ENCODE measurements at places on chromosomes 4 and X. TPM values are rescaled to one million over a fixed set of nuclear protein-coding genes. Genes with fewer than 3 reads are reported as not detected.

DNA sequence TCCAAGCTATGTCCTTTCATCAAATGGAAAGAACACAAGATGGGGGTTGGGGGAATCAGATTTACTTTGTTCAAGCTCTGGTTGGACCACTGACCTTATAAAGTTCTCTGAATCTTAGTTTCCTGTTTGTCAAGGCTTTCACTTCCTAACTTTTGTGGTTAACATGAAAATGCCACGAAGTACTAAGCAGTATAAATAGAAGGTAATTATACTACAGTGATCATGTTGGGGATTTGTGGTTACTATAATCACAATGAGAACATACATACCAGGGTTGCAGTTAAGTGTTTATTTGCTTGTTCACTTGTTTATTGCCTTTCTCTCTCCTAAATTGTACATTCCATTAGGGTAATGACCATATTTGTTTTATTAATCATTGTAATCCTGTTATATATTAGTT lies 53.2 kb downstream of the SPRY1 start:
- no peak overlapping the region for H3K27ac ChIP-seq
- no peaks in the 10 kb centered on the region for H3K36me3 ChIP-seq
- H3K4me3 ChIP-seq: no peak overlapping the region
- no peaks in the 10 kb centered on the region for H3K27me3 ChIP-seq
- peaks cover 18% of the 10 kb centered on the region for H3K4me1 ChIP-seq

DNA sequence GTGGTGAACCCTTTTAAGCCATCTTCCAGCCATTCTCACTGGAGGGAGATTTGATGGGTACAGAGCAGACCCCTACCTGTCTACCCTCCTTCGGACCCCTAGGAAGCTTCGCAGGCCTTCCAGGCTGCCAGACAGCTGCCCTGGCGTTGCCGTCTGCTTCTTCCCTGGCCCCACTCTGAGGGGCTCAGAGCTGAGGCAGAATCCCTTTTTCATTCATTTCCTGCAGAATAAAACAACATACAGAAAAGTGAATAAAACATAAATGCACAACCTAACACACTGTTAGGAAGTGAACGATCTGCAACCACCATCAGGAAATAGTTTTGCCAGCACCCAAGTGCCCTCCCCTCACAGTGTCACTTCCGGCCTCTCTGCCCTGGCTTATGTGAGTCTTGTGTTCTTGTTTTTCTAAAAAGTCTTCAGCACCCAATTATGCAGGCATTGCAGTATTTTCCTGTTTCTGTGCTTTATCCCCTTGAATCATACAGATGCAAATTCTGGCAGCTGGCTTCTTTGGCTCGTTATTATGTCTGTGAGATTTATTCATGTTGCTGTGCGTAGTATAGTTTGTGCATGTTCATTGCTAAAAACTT lies 5.6 kb upstream of the ADD1 start:
- no peaks in the 10 kb centered on the region for H3K27me3 ChIP-seq
- peaks cover 10% of the 10 kb centered on the region for H3K36me3 ChIP-seq
- no peak overlapping the region for H3K4me3 ChIP-seq
- H3K4me1 ChIP-seq: peaks cover 20% of the 10 kb centered on the region
- H3K27ac ChIP-seq: peak overlapping the region; percentile 73
- DNase-seq: no peak

GRCh38 chr4:42519803-42520417 lies 122.6 kb downstream of the SHISA3 start:
- H3K27me3 ChIP-seq: peaks cover 8% of the 10 kb centered on the region
- H3K27ac ChIP-seq: no peak overlapping the region
- peaks cover 8% of the 10 kb centered on the region for H3K4me1 ChIP-seq
- no peak for DNase-seq
- no peaks in the 10 kb centered on the region for H3K36me3 ChIP-seq

- H3K36me3 ChIP-seq: no peaks in the 10 kb centered on the region
- no peak for DNase-seq
Observed at GRCh38 chr4:152460488-152460887, 75.4 kb downstream of the FBXW7 start.

DNA sequence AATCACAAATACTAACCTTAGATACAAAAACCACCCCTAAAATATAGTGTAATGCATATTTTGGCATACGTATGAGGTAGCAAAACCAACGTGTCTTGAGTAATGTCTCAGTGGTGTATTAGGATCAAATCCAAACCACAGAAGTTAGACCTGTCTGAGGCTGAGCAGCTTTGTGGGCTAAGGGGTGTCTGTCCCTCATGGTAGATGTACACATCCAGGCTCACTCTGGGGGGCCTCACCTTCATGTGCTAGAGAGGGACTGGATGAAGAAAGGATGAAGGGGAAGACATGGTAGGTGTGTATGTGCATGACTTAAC lies 188.0 kb upstream of the TBC1D9 start:
- peaks cover 68% of the 10 kb centered on the region for H3K4me1 ChIP-seq
- H3K36me3 ChIP-seq: no peaks in the 10 kb centered on the region
- H3K27me3 ChIP-seq: no peaks in the 10 kb centered on the region
- no peak for DNase-seq

DNA sequence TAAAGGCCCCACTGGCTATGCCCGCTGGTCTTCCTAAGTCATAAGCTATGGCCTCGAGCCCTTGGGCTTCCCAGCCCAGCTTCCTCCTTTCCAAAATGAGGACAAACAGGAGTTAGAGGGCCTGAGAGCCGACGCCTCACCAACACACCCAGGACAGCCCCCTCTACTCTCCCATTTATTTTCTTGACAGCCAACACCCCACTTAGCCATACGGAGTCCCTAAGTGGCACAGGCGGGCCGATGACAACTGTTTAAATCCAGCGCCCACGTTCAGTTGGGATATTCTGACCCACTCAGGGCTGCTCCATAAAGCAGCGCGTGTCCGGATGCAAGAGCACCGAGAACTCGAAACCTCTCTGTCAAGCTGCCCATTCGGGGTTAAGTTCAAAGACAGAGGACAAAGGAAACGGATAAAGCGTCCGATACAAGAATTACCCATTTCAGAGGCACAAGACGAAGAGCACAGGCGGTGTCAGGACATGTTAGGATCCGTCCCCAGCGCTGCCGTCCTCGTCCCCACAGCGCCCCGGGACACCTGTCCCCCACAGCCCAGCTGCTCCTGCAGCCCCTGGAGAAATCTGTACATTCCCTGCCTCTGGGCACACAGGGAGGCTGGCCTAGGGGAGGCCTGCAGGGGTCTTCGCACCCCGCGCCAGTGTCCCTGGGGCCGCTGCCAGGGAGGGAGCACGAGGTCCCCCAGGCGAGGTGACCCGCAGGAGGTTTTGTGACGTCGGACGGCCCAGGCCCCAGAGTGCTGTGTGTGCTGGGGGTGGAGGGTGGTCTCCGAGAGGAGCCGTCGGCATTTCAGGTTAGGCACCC lies 1.2 kb downstream of the PRKX start:
- H3K27ac ChIP-seq: peak overlapping the region; percentile 90
- H3K36me3 ChIP-seq: peaks cover 1% of the 10 kb centered on the region
- no peaks in the 10 kb centered on the region for H3K27me3 ChIP-seq

DNA sequence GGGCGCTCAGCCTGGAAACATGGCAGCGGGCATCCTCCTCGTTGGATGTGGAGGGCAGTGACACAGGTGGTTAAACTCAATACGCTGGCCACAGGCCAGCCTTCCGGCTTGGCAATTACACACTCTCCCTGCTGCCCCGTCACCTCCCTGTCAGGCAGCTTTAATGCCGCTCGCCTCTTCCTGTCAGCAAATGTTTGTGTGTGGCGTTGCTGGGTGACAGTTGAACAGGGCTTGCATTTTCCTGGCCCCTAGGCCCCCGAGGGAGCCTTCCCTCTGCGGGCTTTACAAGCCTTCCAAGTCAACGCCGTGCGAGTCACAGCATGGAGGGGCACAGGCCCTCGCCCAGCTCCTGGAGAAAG lies 620.0 kb downstream of the BCOR start:
- H3K27me3 ChIP-seq: no peaks in the 10 kb centered on the region
- no peak for DNase-seq
- H3K4me1 ChIP-seq: peaks cover 5% of the 10 kb centered on the region
- peak overlapping the region; percentile 46 for H3K27ac ChIP-seq
- no peak overlapping the region for H3K4me3 ChIP-seq
- H3K36me3 ChIP-seq: no peaks in the 10 kb centered on the region

- H3K4me3 ChIP-seq: no peak overlapping the region
- no peak overlapping the region for H3K27ac ChIP-seq
- H3K36me3 ChIP-seq: peaks cover 6% of the 10 kb centered on the region
- no peak for DNase-seq
- peaks cover 75% of the 10 kb centered on the region for H3K27me3 ChIP-seq
Observed at GRCh38 chr4:174210952-174211490, 72.4 kb downstream of the FBXO8 start.

GRCh38 chrX:150334981-150335380 lies 28.1 kb upstream of the MAMLD1 start:
- H3K36me3 ChIP-seq: no peaks in the 10 kb centered on the region
- H3K4me3 ChIP-seq: no peak overlapping the region
- DNase-seq: no peak
- no peaks in the 10 kb centered on the region for H3K27me3 ChIP-seq
- H3K4me1 ChIP-seq: no peaks in the 10 kb centered on the region

DNA sequence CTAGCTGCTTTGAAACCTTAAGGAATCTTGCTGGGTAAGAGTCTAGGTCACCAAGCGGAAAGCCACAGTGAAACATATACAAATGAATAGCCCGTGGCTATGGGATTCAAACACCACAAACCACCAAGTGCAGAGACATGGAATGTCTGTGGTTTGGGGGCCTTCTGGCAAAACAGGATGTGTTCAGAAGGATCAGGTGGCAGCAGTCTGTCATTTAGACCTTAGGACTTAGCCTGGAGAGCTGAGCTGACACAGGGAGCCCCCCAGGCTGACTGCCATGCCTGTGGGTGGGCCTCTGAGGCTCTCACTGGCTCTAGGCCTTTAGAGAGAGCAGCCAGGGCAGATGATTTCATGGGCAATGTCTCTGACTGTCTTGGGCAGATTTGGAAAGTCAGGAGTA lies 225.6 kb downstream of the FBXW7 start:
- no peak for DNase-seq
- H3K27ac ChIP-seq: peak overlapping the region; percentile 18
- H3K36me3 ChIP-seq: peaks cover 1% of the 10 kb centered on the region
- H3K4me3 ChIP-seq: no peak overlapping the region

DNA sequence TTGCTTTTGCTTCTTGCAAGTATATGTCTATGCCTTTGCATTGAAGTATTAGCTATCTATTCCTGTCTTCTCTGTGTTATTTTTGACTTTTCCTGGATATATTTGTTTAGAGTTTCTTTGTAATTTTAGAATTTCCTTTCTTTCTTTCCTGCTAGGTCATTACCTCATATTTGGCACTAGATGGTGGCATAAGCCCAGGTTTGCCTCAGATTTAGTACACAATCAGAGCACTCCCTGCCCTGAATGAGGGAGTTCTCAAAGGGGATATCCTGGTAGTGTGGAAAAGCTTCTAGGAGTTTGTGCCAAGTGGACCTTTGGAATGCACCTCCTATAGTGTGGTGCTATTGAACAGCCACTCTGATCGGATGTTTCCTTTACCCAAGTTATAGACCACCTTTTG lies 181.6 kb downstream of the UGT8 start:
- DNase-seq: no peak
- no peaks in the 10 kb centered on the region for H3K36me3 ChIP-seq
- H3K27ac ChIP-seq: no peak overlapping the region
- no peaks in the 10 kb centered on the region for H3K27me3 ChIP-seq

DNA sequence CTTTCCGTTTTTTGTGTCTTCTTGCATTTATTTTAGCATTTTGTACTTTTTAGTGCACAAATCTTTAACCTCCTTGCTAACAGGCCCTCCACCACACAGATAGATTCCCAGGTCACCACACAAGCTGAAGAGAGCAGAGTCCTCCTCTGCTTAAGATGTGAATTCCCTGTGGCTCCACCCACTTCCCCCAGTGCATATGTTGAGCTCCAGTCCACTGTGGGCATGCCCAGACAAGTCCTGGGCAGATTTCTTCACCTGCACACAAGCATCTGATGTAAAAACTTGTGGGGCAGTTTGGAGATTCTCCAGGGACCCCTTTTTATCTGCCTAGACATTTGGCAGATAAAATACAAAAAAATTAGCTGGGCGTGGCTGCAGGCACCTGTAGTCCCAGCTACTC lies 19.8 kb upstream of the PASD1 start:
- H3K36me3 ChIP-seq: no peaks in the 10 kb centered on the region
- H3K27me3 ChIP-seq: no peaks in the 10 kb centered on the region
- H3K4me1 ChIP-seq: no peaks in the 10 kb centered on the region

- H3K4me3 ChIP-seq: no peak overlapping the region
- no peaks in the 10 kb centered on the region for H3K36me3 ChIP-seq
- H3K27me3 ChIP-seq: no peaks in the 10 kb centered on the region
- no peaks in the 10 kb centered on the region for H3K4me1 ChIP-seq
Observed at GRCh38 chr4:142614621-142615323, 231.3 kb downstream of the INPP4B start.

- H3K27me3 ChIP-seq: peaks cover 12% of the 10 kb centered on the region
- DNase-seq: no peak
- H3K36me3 ChIP-seq: no peaks in the 10 kb centered on the region
- H3K27ac ChIP-seq: no peak overlapping the region
Observed at GRCh38 chr4:59537246-59537886, 1662.8 kb upstream of the ADGRL3 start.

DNA sequence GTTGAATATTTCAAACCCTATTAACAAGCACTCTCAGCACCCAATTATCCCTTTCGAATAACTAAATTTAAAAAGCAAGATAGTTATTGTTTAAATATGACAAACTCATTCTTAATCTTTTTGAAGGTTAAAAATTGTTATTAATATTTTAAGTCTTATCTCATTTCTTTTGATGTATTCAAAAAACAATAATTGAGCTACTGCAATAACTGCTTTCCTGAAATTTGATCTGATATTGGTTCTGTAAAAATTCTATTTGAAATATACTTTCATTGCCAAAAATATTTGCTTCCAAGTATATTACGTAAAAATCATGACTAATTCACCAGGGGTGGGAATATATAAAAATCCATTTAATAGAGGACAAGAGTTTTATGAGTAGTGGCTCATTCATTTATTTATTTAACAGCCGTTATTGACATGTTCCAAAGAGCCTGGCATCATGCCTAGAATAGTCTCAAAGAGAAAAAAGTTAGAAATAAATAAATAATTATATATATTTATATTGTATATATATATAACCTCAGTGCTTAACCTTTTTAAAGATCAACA lies 34.4 kb downstream of the GLRA3 start:
- H3K27me3 ChIP-seq: peaks cover 3% of the 10 kb centered on the region
- no peaks in the 10 kb centered on the region for H3K36me3 ChIP-seq
- no peak overlapping the region for H3K27ac ChIP-seq
- H3K4me3 ChIP-seq: no peak overlapping the region

- H3K4me3 ChIP-seq: no peak overlapping the region
- DNase-seq: no peak
- H3K36me3 ChIP-seq: no peaks in the 10 kb centered on the region
Observed at GRCh38 chr4:181939199-181939945, 303.8 kb upstream of the TENM3 start.

DNA sequence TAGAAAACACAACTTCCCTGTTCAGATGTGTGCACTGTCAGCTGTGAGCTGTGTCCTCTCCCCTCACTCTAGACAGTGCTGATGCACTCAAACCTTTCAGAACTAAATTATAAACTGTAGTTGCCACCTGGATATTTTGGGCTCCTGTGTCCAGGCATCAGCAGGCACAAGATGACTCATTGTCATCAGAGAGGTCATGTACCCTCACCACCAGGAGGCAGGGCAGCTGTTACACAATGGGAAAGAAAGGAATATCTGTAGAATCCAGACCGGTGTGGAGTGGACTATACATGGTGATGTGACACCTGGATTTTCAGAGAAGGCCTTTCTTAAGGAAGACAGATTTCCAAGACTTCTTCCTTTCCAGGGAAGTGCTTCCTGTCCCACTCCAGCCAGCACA lies 854.4 kb upstream of the AGA start:
- no peak overlapping the region for H3K27ac ChIP-seq
- H3K27me3 ChIP-seq: peaks cover 2% of the 10 kb centered on the region
- H3K36me3 ChIP-seq: no peaks in the 10 kb centered on the region

NCAPG gene
- 6.5 TPM for total RNA-seq

TEX11 gene
- total RNA-seq: not detected

PAK3 gene
- 0.46 TPM for total RNA-seq
